ENCODE measurements at places on chromosomes 1 and 21. TPM values are rescaled to one million over a fixed set of nuclear protein-coding genes. Genes with fewer than 3 reads are reported as not detected.

GRCh38 chr1:204294357-204294756, 65.4 kb downstream of the PLEKHA6 start:
- no peak for DNase-seq

Gene AGT
- total RNA-seq, result 0.86 TPM

GRCh38 chr1:71339238-71339637, 258.4 kb upstream of the ZRANB2 start:
- DNase-seq, result no peak

Gene ZMYM1
- 12.6 TPM for total RNA-seq

Gene NBPF10
- total RNA-seq, result 3.2 TPM

Measured in lower lobe of right lung (tissue), 2 donors.